ENCODE measurements at places on chromosomes 11 and 22. TPM values are rescaled to one million over a fixed set of nuclear protein-coding genes. Genes with fewer than 3 reads are reported as not detected.

DNA sequence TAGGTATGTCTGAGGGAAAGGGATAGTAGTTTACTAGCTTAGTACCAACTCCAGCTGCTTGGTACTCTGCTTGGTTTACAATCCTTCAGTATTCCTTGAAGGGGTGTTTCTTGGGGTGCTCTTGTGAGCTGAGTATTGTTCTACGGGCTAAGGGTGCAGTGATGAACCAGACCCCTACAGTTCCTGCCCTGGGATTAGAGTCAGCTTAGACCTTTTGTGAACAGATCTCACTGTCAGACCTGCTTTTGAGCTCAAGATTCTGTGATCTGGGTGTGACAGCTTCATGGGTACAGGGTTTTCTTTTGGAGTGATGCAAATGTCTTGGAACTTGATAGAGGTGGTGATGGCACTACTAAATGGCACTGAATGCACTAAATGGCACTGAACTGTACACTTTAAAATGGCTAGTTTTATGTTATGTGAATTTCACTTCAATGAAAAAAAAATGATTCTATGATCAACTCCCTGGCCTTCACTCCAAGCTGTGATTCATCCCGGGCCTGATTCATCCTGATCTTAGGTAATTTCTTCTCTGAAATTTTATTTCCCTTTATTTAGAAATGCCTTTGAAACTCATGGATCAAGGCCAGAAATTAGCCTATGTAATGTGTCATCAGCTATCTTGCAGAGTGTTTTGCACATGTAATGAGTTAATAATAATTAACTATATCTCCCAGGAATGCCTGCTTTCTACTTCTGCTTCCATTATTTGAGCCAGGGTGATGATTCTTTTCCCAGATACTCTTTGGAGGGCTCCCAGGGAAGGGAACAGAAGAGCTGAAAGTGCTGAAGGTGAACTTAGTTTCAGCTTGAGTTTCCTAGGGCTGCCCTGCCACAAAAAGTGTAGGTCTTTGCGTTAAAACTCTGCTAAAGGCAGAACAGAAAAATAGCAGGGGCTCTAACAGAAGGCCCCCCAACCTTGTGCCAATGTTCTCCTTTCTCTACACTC lies 87.9 kb downstream of the NCAM1 start:
- no peaks in the 10 kb centered on the region for H3K4me1 ChIP-seq
- H3K4me3 ChIP-seq = no peak overlapping the region
- H3K27ac ChIP-seq = no peak overlapping the region
- DNase-seq = no peak

GRCh38 chr11:16528639-16529038 lies 172.3 kb upstream of the SOX6 start:
- H3K4me1 ChIP-seq = no peaks in the 10 kb centered on the region
- H3K4me3 ChIP-seq = no peak overlapping the region
- H3K27me3 ChIP-seq = no peaks in the 10 kb centered on the region
- DNase-seq = no peak
- no peak overlapping the region for H3K27ac ChIP-seq

GRCh38 chr22:43399338-43399979 lies 12.4 kb upstream of the MPPED1 start:
- H3K27me3 ChIP-seq = no peaks in the 10 kb centered on the region
- H3K27ac ChIP-seq = no peak overlapping the region
- H3K36me3 ChIP-seq = no peaks in the 10 kb centered on the region
- H3K4me1 ChIP-seq = no peaks in the 10 kb centered on the region

- H3K27ac ChIP-seq = no peak overlapping the region
- peaks cover 9% of the 10 kb centered on the region for H3K36me3 ChIP-seq
- no peaks in the 10 kb centered on the region for H3K27me3 ChIP-seq
- peaks cover 6% of the 10 kb centered on the region for H3K4me1 ChIP-seq
- DNase-seq = no peak
Measured at GRCh38 chr11:95993438-95994298, 69.8 kb upstream of the MTMR2 start.

- no peaks in the 10 kb centered on the region for H3K27me3 ChIP-seq
- no peak overlapping the region for H3K4me3 ChIP-seq
- no peak for DNase-seq
- no peaks in the 10 kb centered on the region for H3K36me3 ChIP-seq
- H3K27ac ChIP-seq = no peak overlapping the region
- H3K4me1 ChIP-seq = no peaks in the 10 kb centered on the region
Measured at GRCh38 chr11:58503361-58503856, 4.5 kb downstream of the OR5B21 start.

The RAC2 gene
- polyA plus RNA-seq = 14.8 TPM

The NNMT gene
- 28.0 TPM for polyA plus RNA-seq

The POTEH gene
- polyA plus RNA-seq = 0.60 TPM

The MRGPRX3 gene
- not detected for polyA plus RNA-seq

The ELP4 gene
- polyA plus RNA-seq = 9.9 TPM

All from sigmoid colon (tissue), 7 donors.